ENCODE measurements at places on chromosomes 2 and 18. TPM values are rescaled to one million over a fixed set of nuclear protein-coding genes. Genes with fewer than 3 reads are reported as not detected.

L3MBTL4 gene
- total RNA-seq = 3.5 TPM

MAT2A gene
- total RNA-seq = 145 TPM

AQP12A gene
- total RNA-seq = not detected

UBR3 gene
- total RNA-seq = 99.5 TPM

SOX11 gene
- total RNA-seq = 0.93 TPM

NETO1 gene
- total RNA-seq = not detected

CNTNAP5 gene
- not detected for total RNA-seq

PLEKHH2 gene
- 1.3 TPM for total RNA-seq
